NK-92 treated with Interleukin-12 subunit alpha and Interleukin-12 subunit beta, amount 100 ng/mL, for 24 hours (cell line): ENCODE measurements at places on chromosomes 2 and 18.

- no peak for DNase-seq
Observed at GRCh38 chr2:98936353-98937351, 627 bp upstream of the CRACDL start.

GRCh38 chr2:6290217-6291015 is 575.3 kb downstream of the CMPK2 start:
- DNase-seq: no peak

GRCh38 chr2:35852-36251 is 10.5 kb downstream of the FAM110C start:
- DNase-seq: no peak

- DNase-seq: no peak
Observed at GRCh38 chr2:222054813-222055212, 244.0 kb downstream of the PAX3 start.

DNA sequence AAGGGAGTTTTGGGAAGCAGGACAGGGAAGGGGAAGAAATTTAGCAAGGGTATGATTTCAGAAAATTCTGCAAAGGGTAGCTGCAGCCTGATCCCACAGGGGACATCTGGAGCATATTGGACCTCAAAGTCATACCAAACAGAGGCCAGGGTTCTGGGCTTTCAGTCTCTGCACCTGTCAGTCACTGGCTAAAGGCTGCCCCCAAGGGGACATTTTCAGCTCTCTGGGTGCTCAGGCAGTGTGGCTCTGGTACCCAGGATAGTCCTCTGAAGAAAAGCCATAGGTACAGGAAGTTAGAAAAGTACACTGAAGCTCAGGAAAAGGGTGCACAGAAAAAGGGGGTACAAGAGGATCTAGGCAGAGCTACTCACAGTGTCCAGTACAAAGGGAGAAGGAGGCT is 149.2 kb downstream of the INSIG2 start:
- no peak for DNase-seq

DNA sequence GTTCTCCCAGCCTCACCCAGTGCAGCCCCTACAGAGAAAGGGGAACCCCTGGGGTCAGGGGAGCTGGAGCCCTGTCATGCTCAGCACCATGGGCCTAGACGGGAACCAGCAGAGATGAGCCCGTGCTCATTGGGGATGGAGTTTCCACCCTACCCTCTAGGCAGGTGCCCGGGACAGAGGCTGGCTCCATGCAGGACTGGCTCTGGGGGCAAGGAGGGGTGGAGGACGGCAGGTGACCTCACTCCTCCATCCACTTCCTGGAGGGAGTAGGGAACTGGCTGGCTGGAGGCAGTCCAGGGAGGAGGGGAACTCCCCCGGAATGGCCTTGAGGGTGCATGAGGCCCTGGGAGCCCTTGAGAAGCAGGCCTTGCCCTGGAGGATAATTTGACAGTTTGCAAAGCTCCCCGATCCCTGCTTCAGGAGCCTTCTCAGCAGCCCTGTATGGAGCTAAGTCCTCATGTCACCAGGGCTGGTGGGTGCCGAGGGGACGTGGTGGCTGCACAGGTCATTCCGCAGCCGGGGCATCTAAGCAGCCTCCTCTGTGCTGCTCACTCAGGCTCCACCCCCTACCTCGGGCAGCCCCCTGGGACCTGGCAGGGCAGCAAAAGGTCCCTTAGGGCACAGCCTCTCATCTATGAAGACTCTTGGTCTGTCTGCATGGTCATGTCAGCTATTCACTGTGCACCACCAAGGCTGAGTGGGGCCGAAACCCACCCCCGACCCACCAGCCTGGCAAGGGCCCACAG is 2.1 kb downstream of the NEURL3 start:
- DNase-seq: no peak

- no peak for DNase-seq
Observed at GRCh38 chr2:134228493-134228903, 25.4 kb upstream of the MGAT5 start.
